ENCODE measurements at places on chromosomes 3 and 15.

DNA sequence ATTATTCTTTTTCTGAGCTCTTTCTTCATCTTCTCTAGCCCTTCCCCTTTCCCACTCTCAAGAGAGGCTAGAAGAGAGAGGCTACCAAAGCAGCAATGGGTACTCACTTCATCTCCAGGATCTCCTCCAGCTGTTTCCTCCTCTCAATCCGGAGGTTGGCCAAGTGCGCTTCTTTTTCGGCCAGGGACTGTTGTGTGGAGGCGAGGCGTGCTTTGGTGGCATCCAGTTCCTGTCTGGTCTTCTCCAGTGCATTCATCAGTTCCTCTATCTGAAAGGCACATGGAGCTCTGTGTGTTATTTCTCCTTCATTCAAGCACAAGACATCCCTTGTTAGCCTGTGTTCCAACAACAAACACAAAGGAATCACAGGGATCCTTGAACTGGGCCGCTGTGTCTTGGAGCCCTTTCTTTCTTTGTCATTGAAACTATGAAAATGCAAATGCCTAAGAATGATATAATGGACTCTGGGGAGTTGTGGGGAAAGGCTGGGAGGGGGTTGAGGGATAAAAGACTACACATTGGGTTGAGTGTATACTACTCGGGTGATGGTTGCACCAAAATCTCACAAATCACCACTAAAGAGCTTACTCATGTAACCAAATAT is 401.3 kb upstream of the WNT5A start:
- no peak overlapping the region for H3K27ac ChIP-seq
- DNase-seq: no peak
- H3K4me1 ChIP-seq: no peaks in the 10 kb centered on the region
- H3K4me3 ChIP-seq: no peak overlapping the region

DNA sequence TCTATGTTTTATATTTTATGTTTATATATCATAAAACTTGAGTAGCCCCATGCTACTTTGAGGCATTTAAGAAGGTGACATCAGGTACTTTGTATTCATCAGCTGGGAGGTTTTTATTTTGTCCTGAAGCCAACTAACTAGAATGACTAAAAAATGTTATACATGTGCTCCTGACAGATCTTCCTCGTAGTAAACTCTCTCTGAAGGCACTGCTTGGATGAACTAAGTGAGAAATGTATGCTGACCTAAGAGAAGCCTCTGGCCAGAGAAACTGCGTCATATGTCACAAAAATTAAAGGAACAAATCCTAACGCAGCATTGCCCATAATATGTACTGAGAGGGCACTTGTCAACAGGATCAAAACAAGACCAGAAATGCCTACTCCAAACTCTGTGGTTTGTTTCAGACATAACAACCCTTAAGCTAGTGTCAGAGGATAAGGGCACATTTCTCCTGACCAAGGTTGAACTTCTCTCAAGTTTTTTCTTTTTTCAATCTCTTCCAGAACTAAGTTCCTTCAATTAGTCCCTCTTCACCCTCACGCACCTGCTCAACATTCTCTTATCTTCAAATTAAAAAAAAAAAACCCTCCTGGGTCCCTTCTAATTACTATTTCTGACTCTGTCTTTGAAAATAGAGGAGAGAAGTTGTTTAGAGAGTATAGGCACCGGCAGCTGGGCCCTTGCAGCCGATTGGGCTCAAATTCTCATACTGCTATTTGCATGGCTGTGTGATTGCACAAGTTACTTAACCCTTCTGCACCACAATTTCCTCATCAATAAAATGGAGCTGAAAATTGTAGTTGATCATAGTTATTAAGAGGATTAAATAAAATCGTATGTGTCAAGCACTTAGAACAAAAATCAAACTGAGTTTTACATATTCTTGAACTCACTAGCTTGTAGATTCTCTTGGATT is 159.0 kb downstream of the FRMD5 start:
- H3K27ac ChIP-seq: no peak overlapping the region
- H3K4me3 ChIP-seq: no peak overlapping the region
- peaks cover 11% of the 10 kb centered on the region for H3K27me3 ChIP-seq
- H3K4me1 ChIP-seq: no peaks in the 10 kb centered on the region
- DNase-seq: no peak

- no peak overlapping the region for H3K4me3 ChIP-seq
- H3K27me3 ChIP-seq: peaks cover 15% of the 10 kb centered on the region
- H3K4me1 ChIP-seq: no peaks in the 10 kb centered on the region
- no peak for DNase-seq
Observed at GRCh38 chr3:14514323-14514720, 25.8 kb downstream of the GRIP2 start.

DNA sequence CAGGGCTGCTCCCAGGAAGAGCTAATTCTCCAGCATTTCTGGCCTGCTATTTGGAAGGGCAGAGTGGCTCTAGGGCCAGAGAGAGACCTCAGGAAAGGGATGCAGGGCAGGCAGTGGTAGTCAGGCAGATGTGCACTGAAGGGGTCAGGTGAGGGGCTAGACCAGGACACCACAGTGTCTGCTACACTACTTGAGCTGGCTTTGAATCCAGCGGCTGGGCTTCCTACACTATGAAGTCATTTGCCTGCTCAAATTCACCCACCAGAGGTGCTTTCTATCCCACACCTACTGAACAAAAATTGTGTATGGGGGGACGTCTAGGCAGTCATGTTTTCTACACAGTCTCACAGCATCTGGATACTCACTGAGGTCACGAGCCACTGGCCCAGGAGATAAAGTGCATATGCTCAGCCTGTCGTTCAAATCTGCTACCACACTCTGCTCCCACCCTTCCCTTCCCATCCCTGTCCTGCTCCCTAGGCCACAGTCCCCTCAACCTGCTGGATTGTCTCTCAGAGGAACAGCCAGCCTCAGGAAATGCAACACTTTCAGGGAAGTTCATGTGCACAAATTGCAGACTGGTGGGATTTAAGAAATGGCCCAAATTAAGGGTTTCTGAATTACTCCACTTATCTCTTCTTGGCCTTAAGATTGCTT is 49.9 kb upstream of the SLC6A11 start:
- peaks cover under 1% of the 10 kb centered on the region for H3K36me3 ChIP-seq
- no peak overlapping the region for H3K4me3 ChIP-seq
- H3K27me3 ChIP-seq: peaks cover 80% of the 10 kb centered on the region
- H3K27ac ChIP-seq: no peak overlapping the region
- no peak for DNase-seq

- no peaks in the 10 kb centered on the region for H3K27me3 ChIP-seq
- DNase-seq: no peak
- H3K27ac ChIP-seq: no peak overlapping the region
- no peaks in the 10 kb centered on the region for H3K36me3 ChIP-seq
- no peak overlapping the region for H3K4me3 ChIP-seq
Observed at GRCh38 chr3:4174791-4175190, 128.4 kb upstream of the SETMAR start.

DNA sequence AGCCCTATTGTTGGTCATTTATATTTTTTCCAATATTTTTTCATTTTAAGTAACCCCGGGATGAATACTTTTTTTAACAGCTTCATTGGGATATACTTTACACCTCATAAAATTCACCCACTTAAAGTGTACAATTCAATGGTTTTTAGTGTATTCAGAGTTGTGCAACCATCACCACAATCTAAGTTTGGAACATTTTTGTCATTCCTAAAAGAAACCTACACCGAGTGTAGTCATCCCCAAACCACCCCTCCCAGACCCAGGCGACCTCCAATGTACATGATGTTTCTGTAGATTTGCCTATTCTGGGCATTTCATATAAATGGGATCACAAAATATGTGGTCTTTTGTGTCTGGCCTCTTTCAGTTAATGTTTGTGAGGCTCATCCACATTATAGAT is 118.3 kb upstream of the FRMD4B start:
- no peaks in the 10 kb centered on the region for H3K36me3 ChIP-seq
- no peak overlapping the region for H3K4me3 ChIP-seq
- peaks cover 11% of the 10 kb centered on the region for H3K27me3 ChIP-seq
- DNase-seq: no peak
- H3K4me1 ChIP-seq: no peaks in the 10 kb centered on the region
- H3K27ac ChIP-seq: no peak overlapping the region

- peaks cover 14% of the 10 kb centered on the region for H3K4me1 ChIP-seq
- peak overlapping the region; percentile 75 for H3K27ac ChIP-seq
- DNase-seq: no peak
- H3K27me3 ChIP-seq: peaks cover 4% of the 10 kb centered on the region
Observed at GRCh38 chr15:78263351-78263781, 996 bp upstream of the DNAJA4 start.

Data from T-helper 17 cell (primary cell).